NCI-H187 (cell line): ENCODE measurements at places on chromosomes 11 and 22.

DNA sequence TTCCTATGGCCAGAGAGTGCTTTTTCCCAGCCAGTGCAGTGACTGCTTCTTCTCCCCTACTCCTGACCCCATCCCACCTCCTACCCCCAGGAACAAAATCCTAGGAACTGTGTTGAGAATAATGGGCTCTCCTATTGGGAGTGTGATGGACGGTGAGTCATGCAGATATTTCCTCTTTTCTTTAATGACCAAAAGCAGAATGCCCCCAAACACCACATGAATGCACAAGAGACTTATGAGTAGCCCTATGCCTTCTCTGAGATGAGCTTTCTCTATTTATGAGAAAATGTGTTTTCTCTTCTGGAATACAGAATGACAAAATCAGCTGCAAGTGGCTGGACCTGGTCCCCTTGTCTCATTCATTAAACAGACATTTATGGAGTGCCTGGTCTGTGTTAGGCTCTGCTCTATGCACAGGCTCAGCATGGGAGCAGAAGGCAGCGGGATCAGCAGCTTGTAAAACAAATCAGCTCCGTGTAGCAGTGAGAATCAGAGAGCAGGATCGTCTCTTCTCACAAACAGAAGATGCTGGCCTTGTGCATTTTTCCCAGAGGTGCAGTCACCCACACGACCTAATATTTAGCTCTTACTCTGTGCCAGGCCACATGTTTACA is 47.5 kb upstream of the GALNT18 start:
- DNase-seq = no peak

GRCh38 chr11:35336726-35337125 is 82.6 kb downstream of the SLC1A2 start:
- DNase-seq = no peak

DNA sequence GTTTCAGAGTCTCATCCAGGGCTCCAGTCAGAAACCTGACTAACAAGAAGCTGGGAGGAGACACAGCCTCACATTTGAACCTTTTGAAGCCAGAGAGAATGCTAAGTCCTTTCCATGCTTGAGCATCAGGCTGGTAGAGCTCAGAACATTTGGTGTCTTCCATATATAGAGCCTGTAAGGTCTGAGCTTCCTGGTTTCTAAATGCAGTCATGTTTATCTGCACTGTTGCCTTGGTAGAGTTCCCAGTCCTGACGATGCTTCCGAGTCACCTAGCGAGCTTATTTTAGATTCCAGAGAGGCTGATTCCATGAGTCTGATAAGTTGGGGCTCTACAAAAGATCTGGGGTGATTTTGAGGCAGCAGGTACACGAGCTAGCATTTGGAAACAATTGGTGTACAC is 68.4 kb upstream of the SORL1 start:
- DNase-seq = no peak

GRCh38 chr11:17658211-17658610 is 61.2 kb upstream of the MYOD1 start:
- DNase-seq = no peak

DNA sequence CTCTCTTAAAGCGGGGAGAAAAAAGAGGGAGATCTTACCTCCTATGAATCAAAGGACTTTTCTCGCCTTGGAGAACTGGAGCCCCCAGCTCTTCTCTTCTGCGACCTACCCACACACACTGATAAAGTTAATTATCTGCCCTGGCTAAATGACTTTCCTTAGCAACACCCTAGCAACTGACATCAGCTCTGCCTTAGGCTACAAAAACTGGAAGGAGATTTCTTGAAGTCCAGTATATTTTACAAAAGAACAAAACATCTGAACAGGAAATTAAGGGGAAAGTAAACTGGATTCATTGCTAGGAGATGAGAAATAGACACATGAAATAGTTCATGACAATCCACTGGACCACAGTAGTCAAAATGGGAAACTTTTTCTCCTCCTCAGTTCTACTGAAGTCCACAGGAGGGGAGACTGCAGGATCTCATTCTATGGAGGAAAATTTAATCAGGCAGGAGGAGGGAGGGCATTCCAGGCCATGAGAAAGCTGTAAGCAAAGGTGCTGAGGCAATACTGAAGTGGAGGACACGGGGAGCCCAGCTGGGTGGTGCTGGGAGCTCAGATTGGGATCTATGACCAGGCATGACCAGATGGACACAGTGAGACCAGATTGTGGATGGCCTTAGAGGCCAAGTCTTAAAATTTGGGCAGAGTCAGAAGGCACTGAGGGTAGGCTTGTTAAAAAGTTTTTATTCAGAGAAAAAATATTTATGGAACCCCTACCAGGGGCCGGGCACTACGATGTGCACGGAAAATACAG is 3.7 kb upstream of the SPON1 start:
- DNase-seq = no peak

- no peak for DNase-seq
These were observed 64.4 kb downstream of the FAM76B start for GRCh38 chr11:95725196-95725595.
